ENCODE measurements at places on chromosomes 1 and 21.

GRCh38 chr1:246921481-246921880 is 10.3 kb downstream of the AHCTF1 start:
- no peak for DNase-seq

DNA sequence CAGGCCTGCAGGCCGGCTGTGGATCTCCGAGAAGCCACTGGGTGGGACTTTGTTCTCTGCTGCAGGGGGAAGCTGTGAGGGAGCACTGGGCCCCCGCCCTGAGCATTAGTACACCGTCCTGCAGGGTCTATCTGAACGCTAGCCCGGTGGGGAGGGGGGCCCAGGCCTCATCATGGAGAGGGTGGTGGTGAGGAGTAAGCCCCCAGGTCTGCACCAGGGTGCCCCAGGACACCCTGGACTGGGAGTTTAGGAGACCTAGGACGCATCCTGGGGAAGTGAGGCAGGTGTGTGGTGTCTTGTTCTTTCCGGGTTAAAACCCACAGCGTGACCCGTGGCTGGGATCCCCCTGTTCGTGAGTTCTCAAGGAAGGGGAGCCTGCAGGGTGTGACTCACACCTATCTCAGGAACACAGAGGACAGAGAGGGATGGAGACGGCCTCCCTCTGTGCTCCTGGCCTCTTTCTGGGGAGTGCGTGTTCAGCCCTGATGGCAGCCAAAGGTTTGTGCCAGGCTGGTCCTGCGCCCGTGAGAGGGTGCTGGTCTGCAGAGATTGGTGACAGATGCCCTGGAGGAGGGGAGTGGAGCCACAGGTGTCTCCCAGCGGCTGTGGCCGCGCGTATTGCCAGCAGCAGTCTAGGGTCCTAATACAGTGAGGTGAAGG is 44.8 kb downstream of the AGPAT3 start:
- no peak for DNase-seq

GRCh38 chr21:33314111-33314510 is 10.7 kb upstream of the IFNAR1 start:
- no peak for DNase-seq

DNA sequence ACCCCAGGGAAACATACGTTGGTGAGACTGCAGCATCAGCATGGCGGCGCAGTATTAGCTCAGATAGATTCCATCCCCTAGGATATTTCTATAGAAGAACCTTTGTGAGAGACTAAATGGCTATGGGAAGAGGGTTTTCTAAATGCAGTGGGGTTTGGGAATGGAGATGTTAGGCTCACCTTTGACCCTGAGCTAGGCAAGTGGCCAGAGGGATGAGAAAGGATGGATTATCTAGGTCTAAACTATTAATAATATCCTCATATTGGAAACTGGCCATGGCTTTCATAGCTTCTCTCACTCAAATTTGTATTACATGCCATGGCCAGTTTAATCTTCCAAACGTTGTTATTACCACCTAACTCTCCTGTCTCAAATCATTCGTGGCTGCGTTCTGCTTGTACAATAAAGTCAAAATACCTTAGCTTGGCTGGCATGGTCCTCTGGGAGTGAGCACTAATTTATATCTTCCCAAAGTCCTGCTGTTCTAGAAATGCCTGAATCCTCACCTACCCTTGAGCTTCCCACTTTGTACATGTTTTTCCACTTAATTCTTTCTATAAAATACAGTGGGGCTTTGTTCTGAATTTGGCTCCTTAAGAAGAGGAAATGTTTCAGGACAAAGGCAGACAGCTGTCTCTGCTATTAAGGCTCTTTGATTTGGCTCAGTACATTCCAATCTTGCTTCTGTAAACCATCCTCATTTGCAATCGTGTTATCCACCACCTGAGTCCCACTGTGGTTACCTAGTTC is 31.0 kb upstream of the COG2 start:
- DNase-seq, result no peak

GRCh38 chr1:231584117-231584516 is 42.5 kb upstream of the DISC1 start:
- no peak for DNase-seq

DNA sequence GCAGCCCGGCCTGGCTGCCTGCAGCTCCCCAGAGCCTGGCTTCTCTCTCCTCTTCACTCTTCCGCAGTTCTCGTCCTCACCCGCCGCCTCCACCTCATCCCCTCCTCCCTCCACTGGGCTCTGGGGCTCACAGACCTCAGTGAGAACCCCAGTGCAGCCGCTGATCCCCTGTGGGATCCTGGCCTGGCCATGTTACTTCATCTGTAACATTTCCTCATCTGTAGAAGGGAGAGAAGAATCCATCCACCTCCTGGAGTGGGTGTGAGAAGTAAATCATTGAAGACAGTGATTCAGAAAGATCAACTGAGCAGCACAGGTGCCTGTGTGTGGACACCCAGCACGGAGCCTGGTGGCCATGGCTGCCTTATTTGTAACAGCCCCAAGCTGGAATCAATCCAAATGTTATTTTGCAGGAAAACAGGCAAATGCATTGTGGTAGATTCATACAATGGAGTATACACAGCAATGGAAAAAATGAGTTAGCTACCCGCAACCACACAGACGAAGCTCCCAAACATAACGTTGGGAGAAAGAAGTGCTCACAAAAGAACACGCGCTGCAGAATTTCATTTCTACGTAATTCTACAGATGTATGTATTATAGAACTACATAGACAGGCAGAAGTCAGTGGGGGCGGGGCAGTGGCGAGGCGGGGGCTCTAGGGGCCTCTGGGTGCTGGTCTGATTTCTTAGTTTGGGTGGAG is 8.7 kb downstream of the LAPTM5 start:
- DNase-seq, result no peak

All from mucosa of descending colon (tissue), 3 donors.